ENCODE measurements at places on chromosomes 7 and 10. TPM values are rescaled to one million over a fixed set of nuclear protein-coding genes. Genes with fewer than 3 reads are reported as not detected.

The OPN4 gene
- total RNA-seq, result not detected

- no peak for DNase-seq
Observed at GRCh38 chr10:46995234-46995633, 84.0 kb downstream of the PTPN20 start.

- no peak for DNase-seq
Observed at GRCh38 chr10:123993534-123994416, 99.6 kb downstream of the CHST15 start.

The MRC1 gene
- total RNA-seq, result not detected

- no peak for DNase-seq
Observed at GRCh38 chr10:4361581-4361980, 464.4 kb upstream of the AKR1E2 start.

The COL13A1 gene
- not detected for total RNA-seq

DNA sequence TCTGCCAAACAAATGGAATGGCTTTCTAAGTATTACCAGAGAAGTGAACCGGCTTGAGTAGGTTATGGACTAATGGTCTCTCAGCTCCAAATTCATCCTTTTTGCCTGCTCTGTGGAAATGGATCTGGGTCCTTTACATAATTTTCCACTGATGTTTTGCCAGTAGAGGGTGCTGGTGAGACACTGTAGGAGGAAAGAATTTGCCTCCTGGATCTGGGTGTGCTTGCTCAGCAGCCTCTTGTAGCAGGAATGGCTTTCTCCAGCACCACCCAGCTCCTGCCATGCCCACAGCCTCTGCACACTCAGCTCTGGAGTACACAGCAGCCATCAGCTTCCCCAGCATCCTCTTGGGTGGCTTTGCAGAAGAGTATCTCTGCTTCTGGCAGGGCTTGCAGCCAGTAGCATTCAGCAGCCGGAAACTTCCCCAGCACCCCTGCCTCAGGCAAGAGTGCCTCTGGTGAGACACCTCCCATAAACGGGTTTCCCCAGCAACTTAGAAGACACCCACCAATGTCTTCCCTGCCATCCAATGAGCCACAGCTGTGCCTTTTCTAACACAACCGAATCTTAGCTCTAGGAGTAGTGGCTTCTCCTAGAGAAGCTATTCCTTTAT lies 235.0 kb upstream of the PLPP4 start:
- no peak for DNase-seq

DNA sequence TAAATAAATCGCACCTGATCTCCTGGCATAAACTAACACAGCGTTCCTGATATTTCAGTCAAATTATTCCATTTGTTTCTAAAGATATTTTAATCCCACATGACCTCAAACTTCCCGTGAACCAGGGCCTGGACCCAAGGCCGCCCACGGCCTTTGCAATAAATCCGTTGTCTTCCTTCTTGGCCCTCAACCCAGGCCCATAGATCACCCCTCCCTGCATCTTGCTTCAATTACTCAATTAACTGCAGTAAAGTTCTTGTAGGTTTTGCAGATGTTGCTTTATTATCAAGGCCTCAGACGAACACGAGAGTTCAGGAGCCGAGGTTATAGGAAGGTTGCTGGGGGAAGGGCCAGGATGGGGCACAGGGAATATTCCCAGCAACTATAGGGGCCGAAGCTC lies 249.4 kb downstream of the RAB11FIP2 start:
- DNase-seq, result no peak

GRCh38 chr10:88218362-88218761 lies 354.9 kb downstream of the PTEN start:
- no peak for DNase-seq

GRCh38 chr7:150665896-150666295 lies 19.6 kb upstream of the GIMAP2 start:
- DNase-seq, result no peak

The PHTF2 gene
- total RNA-seq, result 70.4 TPM

The LIPJ gene
- not detected for total RNA-seq
